Ecto neural progenitor cell (in vitro differentiated cells): ENCODE measurements at places on chromosomes 5 and 9.

GRCh38 chr5:74122175-74122574 is 496.2 kb downstream of the ARHGEF28 start:
- no peak for DNase-seq

DNA sequence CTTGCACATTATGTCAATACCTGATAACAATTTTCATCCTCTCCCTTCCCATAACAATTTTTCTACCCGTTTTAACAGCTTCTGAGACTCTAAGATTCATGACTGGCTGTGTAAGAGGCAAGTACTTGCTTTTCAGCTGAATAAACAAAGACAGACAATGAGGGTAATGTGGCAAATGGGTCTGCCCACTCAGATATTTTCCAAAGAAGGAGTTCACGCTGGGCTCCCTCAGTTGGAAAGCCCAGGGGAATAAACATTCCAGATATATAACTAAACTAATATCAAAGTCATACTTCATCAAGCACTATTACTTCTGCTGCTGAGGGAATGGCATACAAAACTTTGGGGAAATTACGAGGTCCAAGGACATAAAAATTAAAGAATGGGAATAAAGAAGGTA is 24.4 kb downstream of the MEGF9 start:
- no peak for DNase-seq

- DNase-seq = no peak
Measured at GRCh38 chr5:138452720-138453119, 12.6 kb upstream of the EGR1 start.

DNA sequence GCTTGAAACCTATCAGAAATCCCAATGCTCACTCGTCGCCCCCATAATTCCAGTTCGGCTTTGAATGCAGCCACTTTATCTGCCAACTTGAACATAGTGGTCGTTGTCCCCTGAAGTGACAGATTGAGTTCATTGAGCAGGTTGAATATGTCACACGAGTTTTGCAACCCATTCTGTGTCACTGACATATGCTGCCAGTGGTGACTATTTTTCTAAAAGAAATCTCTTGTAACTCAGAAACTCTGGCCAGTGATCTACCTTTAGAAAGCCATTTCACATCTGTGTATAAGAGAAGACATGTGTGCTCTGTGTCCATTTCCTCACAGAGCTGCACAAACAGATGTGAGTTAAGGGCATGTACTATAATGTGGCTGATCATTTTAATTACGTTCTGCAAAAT is 47.0 kb upstream of the LARP1 start:
- DNase-seq = no peak

DNA sequence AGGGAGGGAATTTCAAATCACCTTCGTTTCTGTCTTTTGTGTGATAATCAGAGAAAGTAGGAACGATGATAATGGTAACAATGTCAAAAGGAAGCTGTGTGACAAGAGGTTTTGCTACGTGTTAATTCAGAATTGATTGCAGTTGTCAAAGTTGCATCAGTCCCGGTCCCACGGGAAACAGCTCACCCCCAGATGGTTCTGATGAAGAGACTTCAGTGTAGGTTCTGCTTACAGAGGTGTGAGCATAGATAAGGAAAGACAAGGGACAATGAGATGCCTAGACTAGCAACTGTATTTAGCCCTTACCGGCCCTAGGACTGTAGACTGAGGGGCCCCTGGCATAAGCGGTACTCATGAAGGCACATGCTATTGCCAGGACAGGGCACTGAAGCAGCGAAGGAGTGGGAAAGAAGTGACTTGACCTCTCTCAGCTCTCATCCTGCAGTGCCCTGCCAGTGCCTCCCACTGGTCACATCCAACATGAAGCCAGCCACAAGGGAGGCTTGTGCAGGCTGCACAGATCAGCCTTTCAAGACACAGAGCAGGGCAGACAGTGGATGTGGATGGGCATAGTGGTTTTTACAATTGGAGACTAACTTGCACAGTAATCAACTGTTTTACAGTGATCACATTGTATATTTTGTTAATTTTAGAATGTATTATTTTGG is 21.1 kb downstream of the PDE8B start:
- no peak for DNase-seq
